ENCODE measurements at places on chromosomes 5 and 9. TPM values are rescaled to one million over a fixed set of nuclear protein-coding genes. Genes with fewer than 3 reads are reported as not detected.

The PCSK1 gene
- total RNA-seq = 0.20 TPM

The REEP2 gene
- total RNA-seq = 2.2 TPM

The CARTPT gene
- not detected for total RNA-seq

The SPRY4 gene
- total RNA-seq = 14.7 TPM

The PCDHGB2 gene
- total RNA-seq = 1.1 TPM

The UNC13B gene
- total RNA-seq = 25.2 TPM

The SPINK4 gene
- not detected for total RNA-seq

The CDH9 gene
- not detected for total RNA-seq

The GADD45G gene
- 0.39 TPM for total RNA-seq

The TGFBI gene
- total RNA-seq = 386 TPM

The CDKN2A gene
- total RNA-seq = 24.0 TPM

The CAPSL gene
- not detected for total RNA-seq

The GPR151 gene
- total RNA-seq = not detected

The DCTN4 gene
- total RNA-seq = 64.5 TPM

The BRIX1 gene
- 40.5 TPM for total RNA-seq

The MLANA gene
- total RNA-seq = 0.20 TPM

The CCNJL gene
- not detected for total RNA-seq

The HMMR gene
- 60.4 TPM for total RNA-seq

The PCDHGB1 gene
- 0.73 TPM for total RNA-seq

The CIZ1 gene
- total RNA-seq = 40.1 TPM

The FAT2 gene
- under 0.01 TPM for total RNA-seq

The PHF24 gene
- not detected for total RNA-seq

The PDGFRB gene
- 297 TPM for total RNA-seq

The F2RL1 gene
- total RNA-seq = 3.1 TPM

The RAB24 gene
- total RNA-seq = 9.9 TPM

The IRX2 gene
- 9.6 TPM for total RNA-seq

The NELFB gene
- 50.7 TPM for total RNA-seq

The PCDHB8 gene
- total RNA-seq = under 0.01 TPM

The MARCHF11 gene
- total RNA-seq = not detected

The EPB41L4B gene
- total RNA-seq = under 0.01 TPM

The SNCB gene
- not detected for total RNA-seq

The ITK gene
- total RNA-seq = not detected

The FYB1 gene
- under 0.01 TPM for total RNA-seq

The CERT1 gene
- total RNA-seq = 31.2 TPM

The GRXCR2 gene
- not detected for total RNA-seq

The FCN2 gene
- not detected for total RNA-seq

The VAV2 gene
- total RNA-seq = 11.8 TPM

The NSA2 gene
- 95.9 TPM for total RNA-seq

The BARHL1 gene
- total RNA-seq = not detected

The PPWD1 gene
- total RNA-seq = 29.3 TPM

The SURF6 gene
- 8.8 TPM for total RNA-seq

The IL5 gene
- not detected for total RNA-seq

The ENC1 gene
- 8.1 TPM for total RNA-seq

The LCN15 gene
- total RNA-seq = not detected

The ALDH1A1 gene
- total RNA-seq = 0.20 TPM

The TMC1 gene
- total RNA-seq = 0.37 TPM

The WDR31 gene
- total RNA-seq = 0.98 TPM

The PLPP7 gene
- total RNA-seq = 13.6 TPM

The FRMD3 gene
- 0.73 TPM for total RNA-seq

The SPINK1 gene
- not detected for total RNA-seq

All from subcutaneous preadipocyte (primary cell).